IgD-negative memory B cell (primary cell): ENCODE measurements at places on chromosomes 5 and 9. TPM values are rescaled to one million over a fixed set of nuclear protein-coding genes. Genes with fewer than 3 reads are reported as not detected.

The OR13C2 gene
- polyA plus RNA-seq, result not detected

The AIF1L gene
- not detected for polyA plus RNA-seq

The SEMA6A gene
- 1.2 TPM for polyA plus RNA-seq

The TMEM8B gene
- 1.3 TPM for polyA plus RNA-seq

The ITGA2 gene
- not detected for polyA plus RNA-seq

The DROSHA gene
- polyA plus RNA-seq, result 14.7 TPM

The PTGR1 gene
- 0.15 TPM for polyA plus RNA-seq

The VDAC1 gene
- 90.0 TPM for polyA plus RNA-seq

The NR4A3 gene
- polyA plus RNA-seq, result 0.60 TPM

The IL13 gene
- not detected for polyA plus RNA-seq

The IER5L gene
- polyA plus RNA-seq, result not detected

The SLC6A3 gene
- not detected for polyA plus RNA-seq

The RICTOR gene
- polyA plus RNA-seq, result 11.8 TPM

The RLN1 gene
- 0.66 TPM for polyA plus RNA-seq

The FANCG gene
- 15.9 TPM for polyA plus RNA-seq

The FBN2 gene
- polyA plus RNA-seq, result not detected

The SHC3 gene
- polyA plus RNA-seq, result not detected

The EFCAB9 gene
- not detected for polyA plus RNA-seq

The TAF1L gene
- not detected for polyA plus RNA-seq

The GLDC gene
- polyA plus RNA-seq, result 1.0 TPM

The C5orf46 gene
- polyA plus RNA-seq, result not detected

The LIFR gene
- polyA plus RNA-seq, result not detected

The MAMDC2 gene
- not detected for polyA plus RNA-seq

The TRIO gene
- 8.5 TPM for polyA plus RNA-seq

The CDK9 gene
- polyA plus RNA-seq, result 65.3 TPM

The C5orf34 gene
- 0.74 TPM for polyA plus RNA-seq

The RETREG1 gene
- 9.3 TPM for polyA plus RNA-seq

The CDO1 gene
- not detected for polyA plus RNA-seq

The OMD gene
- polyA plus RNA-seq, result not detected

The INSL4 gene
- not detected for polyA plus RNA-seq

The C9orf153 gene
- 0.14 TPM for polyA plus RNA-seq

The ZNF618 gene
- 2.2 TPM for polyA plus RNA-seq

The SV2C gene
- not detected for polyA plus RNA-seq

The NFIB gene
- not detected for polyA plus RNA-seq

The SLC34A1 gene
- not detected for polyA plus RNA-seq

The CNTFR gene
- not detected for polyA plus RNA-seq

The ADAMTSL1 gene
- polyA plus RNA-seq, result not detected

The OBP2B gene
- not detected for polyA plus RNA-seq

The GABRA1 gene
- not detected for polyA plus RNA-seq

The LYSMD3 gene
- polyA plus RNA-seq, result 8.2 TPM

The PCDHGB1 gene
- 0.41 TPM for polyA plus RNA-seq

The ASB6 gene
- 27.2 TPM for polyA plus RNA-seq

The PHPT1 gene
- polyA plus RNA-seq, result 91.6 TPM

The DNLZ gene
- 78.0 TPM for polyA plus RNA-seq

The SLC34A3 gene
- polyA plus RNA-seq, result not detected

The GPR150 gene
- polyA plus RNA-seq, result 0.66 TPM
